ENCODE measurements at places on chromosomes 4 and X. TPM values are rescaled to one million over a fixed set of nuclear protein-coding genes. Genes with fewer than 3 reads are reported as not detected.

RIPPLY1 gene
- total RNA-seq, result not detected

DNA sequence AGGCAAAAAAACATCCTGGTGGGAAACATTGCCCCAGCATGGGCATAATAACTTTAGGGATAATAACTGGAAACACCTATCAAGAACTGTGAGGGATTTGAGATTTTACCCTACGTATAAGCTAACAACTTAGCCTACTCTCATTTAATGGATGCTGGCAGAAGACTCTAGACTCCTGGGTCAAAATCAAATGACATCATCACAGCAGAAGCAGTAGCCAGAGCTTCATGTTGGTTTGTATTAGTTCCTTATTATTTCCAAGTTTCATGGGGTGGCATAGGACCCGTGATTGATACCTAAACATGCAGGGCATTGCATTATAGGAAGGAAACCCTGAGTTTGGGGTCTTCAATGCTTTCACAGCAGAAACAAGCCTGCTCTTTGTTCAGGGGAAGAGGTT, 4.6 kb downstream of the TCEAL9 start:
- DNase-seq, result no peak

ETDB gene
- not detected for total RNA-seq

DNA sequence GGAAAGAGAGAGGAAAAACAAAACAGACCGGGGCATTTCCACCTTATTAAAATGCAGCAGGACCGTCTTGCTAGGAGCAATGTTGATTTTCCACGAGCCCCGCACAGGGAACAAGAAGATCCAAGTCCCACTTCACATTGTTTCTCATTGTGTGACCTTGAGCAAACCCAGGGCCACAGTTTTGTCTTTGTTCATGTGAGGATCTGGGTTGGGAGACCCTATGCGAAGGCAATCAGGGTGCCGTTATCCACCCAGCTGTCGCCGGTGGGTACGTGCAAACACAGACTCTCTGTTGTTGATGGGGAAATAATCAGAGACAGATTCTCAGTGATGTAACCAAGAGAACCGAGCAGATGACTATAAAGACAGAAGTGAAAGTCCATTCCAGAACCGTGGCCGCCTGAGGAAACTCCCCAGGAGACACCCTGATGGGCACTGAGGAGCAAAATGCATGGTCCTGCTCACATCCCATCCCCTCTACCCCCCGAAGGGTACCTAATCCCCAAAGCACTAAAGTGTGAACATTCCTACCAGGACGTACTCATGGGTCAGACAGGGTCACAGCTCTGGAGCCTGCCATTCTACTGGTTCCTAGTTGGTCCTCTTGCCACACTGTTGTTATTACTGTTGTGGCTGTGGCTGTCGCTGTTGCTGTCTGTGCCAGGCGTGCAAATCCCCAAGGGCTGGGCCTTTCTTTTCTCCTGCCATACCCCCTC, 102.7 kb upstream of the RBPJ start:
- DNase-seq, result peak; percentile 43

PPBP gene
- not detected for total RNA-seq

- DNase-seq, result no peak
These were observed 100.7 kb downstream of the NSUN7 start for GRCh38 chr4:40850496-40850895.

DNA sequence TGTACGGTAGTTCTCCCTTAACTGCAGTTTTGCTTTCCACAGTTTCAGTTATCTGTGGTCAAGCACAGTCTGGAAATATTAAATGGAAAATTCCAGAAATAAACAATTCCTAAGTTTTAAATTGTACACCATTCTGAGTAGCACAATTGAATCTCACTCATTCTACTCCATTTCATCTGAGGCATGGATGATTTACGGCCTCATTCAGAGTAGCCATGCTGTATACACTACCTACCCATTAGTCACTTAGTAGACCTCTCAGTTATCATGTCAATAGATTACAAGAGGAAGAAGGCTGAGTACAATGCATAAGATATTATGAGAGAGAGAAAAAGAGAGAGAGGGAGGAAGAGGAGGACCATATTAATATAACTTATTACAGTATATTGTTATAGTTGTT, 77.5 kb downstream of the ENOX2 start:
- DNase-seq, result no peak

- DNase-seq, result no peak
These were observed 332.2 kb downstream of the GASK1B start for GRCh38 chr4:157840648-157841047.

GRCh38 chr4:94634271-94634670, 123.5 kb upstream of the BMPR1B start:
- peak; percentile 20 for DNase-seq

CNGA1 gene
- total RNA-seq, result not detected

DNA sequence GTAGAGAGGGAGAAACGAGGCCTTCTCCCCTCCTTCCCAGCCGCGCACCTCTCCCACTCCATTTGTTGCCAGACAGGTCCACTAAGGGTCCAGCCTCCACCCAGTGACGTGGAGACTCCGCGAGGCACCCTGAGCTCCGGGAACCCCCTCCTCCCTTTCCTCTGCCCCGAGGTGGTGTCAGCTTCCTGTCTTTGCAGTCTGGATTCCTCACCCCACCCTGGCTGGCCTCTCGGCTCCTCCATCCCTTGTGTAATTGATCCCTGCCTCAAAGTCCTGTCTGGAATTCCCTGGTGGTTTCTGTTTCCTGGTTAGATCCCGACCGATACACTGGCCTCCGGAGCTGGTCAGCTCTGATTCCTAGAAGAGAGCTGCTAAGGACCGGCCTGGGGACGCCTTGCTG, 105.9 kb upstream of the SCOC start:
- DNase-seq, result no peak

DNA sequence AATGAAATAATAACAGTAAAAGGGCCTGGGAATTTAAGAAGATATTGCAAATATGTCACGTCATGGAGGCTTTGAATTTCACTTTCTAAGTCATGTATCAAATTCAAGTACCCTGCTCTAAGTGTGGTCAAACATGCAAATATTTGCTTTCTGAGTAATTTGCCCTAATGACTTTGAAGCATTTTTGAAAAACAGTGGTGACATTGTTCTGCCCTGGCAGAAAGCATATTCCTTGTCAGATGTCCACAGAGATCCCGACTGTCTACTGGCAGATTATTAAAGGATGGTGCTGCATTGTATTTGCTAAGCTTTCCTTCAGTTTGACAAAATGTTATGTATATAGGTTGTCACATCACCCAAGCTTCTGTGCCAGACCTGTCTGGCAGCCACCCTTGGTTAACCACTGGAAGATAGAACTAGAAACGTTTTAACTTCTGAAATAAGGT, 92.5 kb downstream of the ANK2 start:
- DNase-seq, result peak; percentile 35

C1QTNF7 gene
- total RNA-seq, result 0.18 TPM

PAGE4 gene
- total RNA-seq, result not detected

DNA sequence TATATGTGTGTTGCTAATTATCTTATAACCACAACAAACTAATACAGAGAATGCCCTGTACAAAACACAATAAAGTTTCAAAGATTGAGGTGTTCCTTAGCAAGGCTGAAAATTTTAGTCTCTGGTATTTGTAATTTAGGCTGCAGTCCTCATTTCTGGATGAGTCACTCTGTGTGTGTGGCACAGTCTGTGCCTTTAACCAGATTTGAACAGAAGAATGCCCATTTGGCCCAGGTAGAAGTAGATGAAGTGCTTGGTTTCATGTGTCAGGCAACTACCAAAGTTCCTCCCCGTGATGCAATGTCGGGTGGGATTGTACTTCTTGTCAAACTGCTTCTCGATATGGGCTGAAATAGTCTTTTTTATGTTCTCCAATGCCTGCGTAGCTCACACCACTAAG, 91.6 kb upstream of the H2AZ1 start:
- no peak for DNase-seq

DNA sequence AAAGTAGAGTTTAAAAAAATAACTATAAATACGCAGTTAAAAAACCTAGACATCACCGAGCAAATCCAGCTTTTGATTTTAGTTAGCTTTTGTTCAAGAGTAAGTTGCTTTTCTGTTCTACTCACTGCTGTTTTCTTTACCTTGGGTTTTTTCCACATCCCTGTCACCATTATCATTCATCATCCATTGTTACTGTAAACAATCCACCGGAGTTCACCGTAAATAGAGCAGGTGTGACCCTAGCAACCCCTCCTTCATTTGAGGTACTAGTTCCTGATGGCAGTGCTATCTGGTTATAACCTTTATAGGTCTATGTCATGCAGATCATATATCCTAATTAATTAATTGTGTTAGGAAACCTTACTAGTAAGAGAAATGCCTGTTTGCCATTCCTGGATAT, 43.0 kb upstream of the TEX13D start:
- DNase-seq, result no peak

FRG2 gene
- not detected for total RNA-seq

PTPN13 gene
- 41.6 TPM for total RNA-seq

PPEF1 gene
- total RNA-seq, result not detected

NUP62CL gene
- total RNA-seq, result not detected

DNA sequence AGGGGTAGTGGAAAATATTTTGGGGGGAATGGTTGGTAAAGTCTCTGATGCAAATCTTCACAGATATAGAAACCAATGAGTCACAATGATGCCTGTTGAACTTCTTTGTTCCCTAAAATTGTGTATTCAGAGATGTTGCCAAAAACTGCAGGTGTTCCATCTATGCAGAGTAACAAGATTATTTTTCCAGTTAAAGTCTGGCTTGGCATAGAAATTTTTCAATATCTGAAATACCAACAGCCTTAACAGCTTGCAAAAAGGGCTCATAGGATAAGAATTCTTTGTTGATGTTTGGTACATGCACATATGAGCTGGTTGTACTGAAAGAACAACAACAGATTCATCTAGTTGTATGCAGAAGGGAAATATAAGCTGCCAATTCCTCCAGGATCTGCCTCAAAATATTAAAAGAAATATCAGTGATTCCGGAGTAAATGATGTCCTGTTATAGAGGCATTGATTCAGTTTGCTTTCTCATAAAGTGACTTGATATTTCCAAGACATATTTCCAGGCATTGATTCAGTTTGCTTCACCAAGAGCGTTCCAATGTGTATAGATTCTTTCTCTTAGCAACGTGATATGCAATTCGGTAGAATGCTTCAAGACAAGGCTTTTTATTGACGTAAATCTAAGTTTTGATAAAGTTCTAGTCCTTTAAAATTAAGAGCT, 564.4 kb downstream of the TMA16 start:
- no peak for DNase-seq

GRCh38 chr4:7043284-7044136, at the start of gene TADA2B:
TSS of gene TADA2B (plus strand) at chr4:7043372. CDS start at chr4:7043580, 208 bp downstream.
- DNase-seq, result peak; percentile 37

GRCh38 chr4:185742766-185743165, 69.2 kb downstream of the SORBS2 start:
- DNase-seq, result no peak

MAP9 gene
- total RNA-seq, result 6.5 TPM

GRCh38 chr4:140056015-140056414, 98.0 kb downstream of the MAML3 start:
- DNase-seq, result no peak

DNA sequence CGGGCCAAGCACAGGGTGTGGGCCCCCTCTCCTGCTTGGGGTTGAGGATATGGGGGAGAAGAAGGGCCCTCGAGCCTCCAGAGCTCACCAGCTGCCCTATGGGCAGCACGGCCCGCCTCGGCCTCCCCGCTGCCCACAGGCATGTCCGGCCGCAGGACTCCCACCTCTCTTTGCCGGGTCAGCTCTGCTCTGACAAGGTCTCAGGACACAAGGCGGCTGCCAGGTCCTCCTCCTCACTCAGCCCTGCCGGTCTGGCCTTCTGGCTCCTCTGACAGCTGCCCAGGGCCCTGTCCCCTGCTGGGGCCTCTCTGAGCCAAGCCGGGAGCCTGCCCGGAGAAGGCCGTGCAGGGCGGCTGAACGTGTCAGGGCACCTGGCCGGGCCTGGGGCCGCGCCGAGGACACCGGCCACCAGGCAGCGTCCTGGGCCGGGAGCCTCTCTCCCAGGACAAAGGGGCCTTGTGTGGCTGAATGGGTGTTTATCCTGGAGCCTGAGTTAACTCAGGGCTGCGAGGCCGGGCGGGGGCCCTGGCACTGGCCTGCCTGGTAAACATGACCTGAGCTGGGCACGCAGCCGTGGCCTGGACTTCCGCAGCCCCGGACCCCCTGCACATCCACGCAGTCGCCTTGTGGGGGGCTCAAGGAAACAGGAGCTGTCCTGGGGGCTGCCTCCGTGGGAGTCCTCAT, 25.7 kb downstream of the TACC3 start:
- DNase-seq, result no peak

DNA sequence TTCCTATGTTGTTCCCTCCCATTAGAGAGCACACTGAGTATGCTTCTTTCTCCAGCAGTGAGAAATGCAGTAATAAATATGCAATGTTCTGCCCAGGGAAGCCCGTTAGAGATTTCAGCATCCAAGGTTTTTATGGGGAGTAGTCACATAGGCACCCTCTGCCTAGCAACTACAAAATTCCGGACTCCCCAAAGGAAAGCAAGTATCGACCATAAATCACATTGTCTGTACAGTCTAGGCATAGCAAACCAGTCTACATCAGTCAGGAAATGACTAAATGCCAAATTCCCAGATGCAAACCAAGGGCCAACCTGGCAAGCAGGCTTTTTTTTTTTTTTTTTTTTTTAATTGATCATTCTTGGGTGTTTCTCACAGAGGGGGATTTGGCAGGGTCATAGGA, 34.8 kb downstream of the GPR101 start:
- DNase-seq, result peak; percentile 18

DNA sequence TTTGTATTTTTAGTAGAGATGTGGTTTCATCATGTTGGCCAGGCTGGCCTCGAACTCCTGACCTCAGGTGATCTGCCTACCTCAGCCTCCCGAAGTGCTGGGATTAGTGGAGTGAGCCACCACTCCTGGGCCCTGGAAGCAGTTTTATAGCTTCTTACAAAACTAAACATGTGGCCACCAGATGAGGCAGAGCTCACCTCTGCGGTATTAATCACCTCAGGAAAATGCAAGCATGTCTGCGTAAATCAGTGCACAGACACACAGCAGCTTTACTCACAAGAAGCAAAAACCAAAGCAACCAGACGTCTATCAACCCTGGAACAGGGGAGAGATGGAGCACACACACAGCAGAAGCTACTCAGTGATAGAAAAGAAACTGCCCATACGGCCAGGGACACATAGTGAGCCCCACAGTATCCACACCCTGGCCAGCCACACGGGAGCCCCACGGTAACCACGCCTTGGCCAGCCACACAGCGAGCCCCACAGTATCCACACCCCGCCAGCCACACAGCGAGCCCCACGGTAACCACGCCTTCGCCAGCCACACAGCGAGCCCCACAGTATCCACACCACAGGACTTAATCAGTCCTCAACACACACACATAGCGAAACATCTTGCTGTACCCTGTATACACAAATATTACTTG, 30.2 kb downstream of the PPP2R3B start:
- no peak for DNase-seq

MAGEE1 gene
- total RNA-seq, result 2.5 TPM

DNA sequence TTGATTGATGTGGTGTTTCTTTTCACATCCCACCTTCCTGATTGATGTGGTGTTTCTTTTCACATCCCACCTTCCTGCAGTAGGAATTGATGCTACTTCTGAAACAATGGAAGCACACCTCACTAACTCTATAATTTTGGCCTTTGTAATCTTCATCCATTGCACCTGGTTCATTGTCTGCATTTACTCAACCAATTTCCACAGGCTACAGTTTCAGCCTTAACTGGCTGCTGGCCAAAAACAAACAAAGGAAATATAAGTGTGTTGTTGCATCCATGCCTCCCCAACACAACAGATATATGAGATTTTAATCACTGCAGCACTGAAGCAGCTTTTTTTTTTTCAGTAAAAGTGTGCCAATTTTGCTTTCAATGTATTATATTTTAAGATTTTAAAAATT, 867.6 kb upstream of the PCDH7 start:
- no peak for DNase-seq

AREG gene
- total RNA-seq, result 0.54 TPM
